Right lobe of liver (tissue), 6 donors: ENCODE measurements at places on chromosomes 6 and 20. TPM values are rescaled to one million over a fixed set of nuclear protein-coding genes. Genes with fewer than 3 reads are reported as not detected.

BHLHE23 gene
- not detected for total RNA-seq

TSHZ2 gene
- total RNA-seq: 27.8 TPM

TMEM63B gene
- 41.0 TPM for total RNA-seq

MAS1 gene
- total RNA-seq: not detected

KIF16B gene
- 12.8 TPM for total RNA-seq

NHSL1 gene
- total RNA-seq: 21.1 TPM

CFAP61 gene
- total RNA-seq: not detected

TXNDC5 gene
- 187 TPM for total RNA-seq

MOXD1 gene
- total RNA-seq: 0.37 TPM

C20orf173 gene
- total RNA-seq: not detected

PAX1 gene
- total RNA-seq: not detected

- no peaks in the 10 kb centered on the region for H3K4me1 ChIP-seq
- no peak for DNase-seq
- no peaks in the 10 kb centered on the region for H3K36me3 ChIP-seq
- no peak overlapping the region for H3K27ac ChIP-seq
Observed at GRCh38 chr6:157650261-157650640, 172.8 kb upstream of the SNX9 start.

- H3K36me3 ChIP-seq: no peaks in the 10 kb centered on the region
- DNase-seq: peak; percentile 73
- peak overlapping the region; percentile 95 for H3K4me3 ChIP-seq
Observed at GRCh38 chr6:3748208-3749066, 3.1 kb downstream of the PXDC1 start.

DNA sequence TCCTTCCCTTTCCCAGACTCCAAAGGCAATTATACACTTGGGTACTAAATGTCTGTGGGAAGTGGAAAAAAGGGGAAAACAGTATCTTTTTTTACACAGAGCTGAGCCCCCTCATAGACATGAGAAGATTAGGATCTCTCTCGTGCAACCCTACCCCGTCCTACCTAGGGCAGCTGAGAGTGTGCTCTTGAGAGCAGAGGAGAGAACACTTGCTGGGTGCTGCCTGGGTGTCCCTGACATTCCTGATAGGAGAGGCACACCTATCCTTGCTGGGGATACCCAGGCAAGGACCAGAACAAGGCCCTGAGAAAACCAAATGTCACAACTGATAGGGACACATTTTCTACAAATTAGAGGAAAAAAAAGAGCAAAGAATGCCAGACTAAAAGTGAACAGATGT is 81.2 kb downstream of the PREP start:
- H3K4me3 ChIP-seq: no peak overlapping the region
- no peaks in the 10 kb centered on the region for H3K27me3 ChIP-seq
- H3K27ac ChIP-seq: no peak overlapping the region
- peaks cover 4% of the 10 kb centered on the region for H3K36me3 ChIP-seq
- no peaks in the 10 kb centered on the region for H3K4me1 ChIP-seq
- no peak for DNase-seq

DNA sequence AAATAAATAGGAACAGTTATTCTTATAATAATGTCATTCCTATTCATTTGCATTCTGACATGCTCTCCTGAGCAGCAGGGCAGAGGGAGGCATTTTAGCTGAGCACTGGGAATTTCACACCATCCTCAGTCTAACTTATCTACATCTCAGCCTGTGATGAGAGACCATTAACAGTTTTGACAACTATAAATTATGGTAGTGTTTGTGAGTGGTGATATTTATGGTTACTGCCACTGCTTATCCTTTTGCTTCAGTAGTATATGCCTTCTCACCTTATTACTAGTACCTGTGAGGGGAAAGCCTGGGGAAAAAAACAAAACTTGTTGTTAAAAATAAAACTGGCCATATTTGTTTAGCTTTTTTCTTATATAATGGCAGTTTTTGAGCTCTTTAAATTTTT is 17.0 kb upstream of the CHD6 start:
- H3K36me3 ChIP-seq: no peaks in the 10 kb centered on the region
- H3K27ac ChIP-seq: no peak overlapping the region
- H3K4me3 ChIP-seq: no peak overlapping the region

DNA sequence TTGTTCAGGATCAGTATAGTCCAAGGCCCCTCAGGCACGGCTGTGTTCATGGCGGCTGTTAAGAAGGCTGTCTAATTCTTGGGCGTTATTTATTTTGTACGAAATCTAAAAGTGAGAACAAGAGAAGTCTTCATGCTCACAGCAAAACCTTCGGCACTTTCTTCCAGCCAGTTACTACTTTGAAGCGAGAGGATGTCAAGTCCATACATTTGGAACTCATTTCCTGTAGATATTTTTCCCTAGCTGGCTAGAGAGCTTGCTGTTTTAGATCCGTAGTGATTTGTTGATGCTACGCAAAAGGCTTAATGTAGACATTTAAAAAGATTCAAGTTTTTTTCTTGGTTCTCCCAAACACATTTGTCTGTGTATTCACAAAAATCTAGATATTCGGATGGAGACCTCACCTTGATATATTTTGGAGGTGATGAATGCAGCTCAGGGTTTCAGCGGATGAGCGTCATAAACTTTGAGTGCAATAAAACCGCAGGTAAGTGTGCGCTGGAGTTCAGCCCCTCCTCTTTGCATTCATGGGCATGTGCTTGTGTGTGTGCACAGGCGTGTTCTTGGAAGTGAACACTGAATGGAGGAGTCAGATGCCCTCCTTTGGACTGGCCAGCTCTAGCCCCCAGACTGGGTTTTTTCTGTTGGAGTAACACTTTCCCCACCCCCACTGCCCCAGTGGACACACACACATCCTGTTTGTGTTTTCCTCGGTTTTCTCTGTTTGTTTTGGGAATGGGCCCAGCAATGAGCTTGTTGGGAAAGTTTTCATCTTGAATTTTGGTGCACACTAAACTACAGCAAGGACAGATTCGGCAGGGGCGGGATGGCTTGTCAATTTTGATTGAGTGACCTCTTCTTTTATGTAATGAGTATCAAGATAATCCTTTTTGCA is 65.4 kb downstream of the IGF2R start:
- H3K36me3 ChIP-seq: no peaks in the 10 kb centered on the region
- no peak overlapping the region for H3K27ac ChIP-seq
- DNase-seq: peak; percentile 52
- no peak overlapping the region for H3K4me3 ChIP-seq
- H3K27me3 ChIP-seq: no peaks in the 10 kb centered on the region
- H3K4me1 ChIP-seq: peaks cover 3% of the 10 kb centered on the region

GRCh38 chr6:23498013-23498412 is 628.0 kb upstream of the NRSN1 start:
- H3K4me3 ChIP-seq: no peak overlapping the region
- no peaks in the 10 kb centered on the region for H3K4me1 ChIP-seq
- no peak for DNase-seq
- H3K36me3 ChIP-seq: no peaks in the 10 kb centered on the region
- no peaks in the 10 kb centered on the region for H3K27me3 ChIP-seq

DNA sequence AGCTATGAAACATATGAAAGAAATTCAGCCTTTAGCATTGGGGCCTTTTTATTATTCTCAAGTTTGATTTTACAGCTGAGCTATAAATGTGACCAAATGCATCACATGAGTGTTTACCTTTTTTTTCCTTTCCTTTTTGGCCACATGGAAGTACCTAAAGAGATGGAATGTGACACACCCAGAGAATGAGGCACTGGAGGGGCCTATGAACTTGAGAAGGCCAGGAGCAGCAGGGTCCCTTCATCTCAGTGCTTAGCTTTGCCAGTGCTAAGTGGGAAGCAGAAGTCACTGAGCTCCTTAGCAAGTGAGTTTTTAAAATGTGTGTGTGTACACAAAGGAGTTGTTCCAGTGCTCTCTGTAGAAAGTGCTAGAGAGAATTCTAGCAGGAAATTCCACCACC is 44.7 kb downstream of the RREB1 start:
- H3K27me3 ChIP-seq: no peaks in the 10 kb centered on the region
- H3K4me3 ChIP-seq: no peak overlapping the region
- peaks cover 4% of the 10 kb centered on the region for H3K4me1 ChIP-seq
- H3K36me3 ChIP-seq: no peaks in the 10 kb centered on the region

GRCh38 chr6:154325142-154325541 is 31.5 kb downstream of the IPCEF1 start:
- H3K27ac ChIP-seq: no peak overlapping the region
- no peak overlapping the region for H3K4me3 ChIP-seq
- H3K4me1 ChIP-seq: no peaks in the 10 kb centered on the region
- no peak for DNase-seq

DNA sequence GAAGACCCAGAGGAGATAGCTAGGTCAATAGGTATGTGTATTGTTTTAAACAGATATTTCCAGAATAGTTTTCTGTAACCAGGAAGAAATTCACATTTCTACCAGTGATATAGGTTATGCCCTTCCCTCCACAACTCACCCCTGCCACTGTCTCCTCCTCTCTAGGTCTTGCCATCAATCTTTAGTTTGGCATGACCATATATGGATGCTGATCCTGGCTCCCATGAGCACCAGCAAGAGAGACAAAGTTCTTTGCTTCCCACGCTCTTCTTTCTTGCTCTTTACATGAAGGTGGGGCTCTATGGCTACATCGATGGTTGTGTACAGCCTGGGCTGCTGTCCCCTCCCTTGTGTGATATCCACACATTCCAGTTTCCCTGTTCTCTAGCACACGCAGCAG is 459.4 kb upstream of the ID4 start:
- H3K36me3 ChIP-seq: no peaks in the 10 kb centered on the region
- no peaks in the 10 kb centered on the region for H3K27me3 ChIP-seq
- no peak overlapping the region for H3K4me3 ChIP-seq

DNA sequence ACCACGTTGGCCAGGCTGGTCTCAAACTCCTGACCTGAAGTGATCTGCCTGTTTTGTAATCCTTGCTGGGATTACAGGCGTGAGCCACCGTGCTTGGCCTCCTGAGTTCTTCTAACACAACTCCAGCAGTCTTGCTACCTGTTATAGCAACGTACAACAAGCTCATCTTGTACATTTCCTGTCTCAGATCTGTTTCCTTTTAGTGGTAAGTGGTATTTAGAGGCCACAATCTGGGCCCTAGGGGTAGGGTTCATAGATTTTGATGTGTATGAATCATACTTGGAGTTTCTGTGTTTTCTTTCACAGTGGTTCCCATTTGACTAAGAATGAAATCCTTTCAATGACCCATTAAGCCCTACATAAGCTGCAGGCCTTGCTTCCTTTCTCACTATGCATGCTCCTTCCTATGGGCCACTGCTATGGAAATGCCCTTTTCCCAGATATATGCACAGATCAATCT is 27.1 kb upstream of the SYNCRIP start:
- DNase-seq: no peak
- H3K27me3 ChIP-seq: no peaks in the 10 kb centered on the region
- no peak overlapping the region for H3K27ac ChIP-seq
- no peaks in the 10 kb centered on the region for H3K36me3 ChIP-seq
- no peak overlapping the region for H3K4me3 ChIP-seq
- H3K4me1 ChIP-seq: no peaks in the 10 kb centered on the region

DNA sequence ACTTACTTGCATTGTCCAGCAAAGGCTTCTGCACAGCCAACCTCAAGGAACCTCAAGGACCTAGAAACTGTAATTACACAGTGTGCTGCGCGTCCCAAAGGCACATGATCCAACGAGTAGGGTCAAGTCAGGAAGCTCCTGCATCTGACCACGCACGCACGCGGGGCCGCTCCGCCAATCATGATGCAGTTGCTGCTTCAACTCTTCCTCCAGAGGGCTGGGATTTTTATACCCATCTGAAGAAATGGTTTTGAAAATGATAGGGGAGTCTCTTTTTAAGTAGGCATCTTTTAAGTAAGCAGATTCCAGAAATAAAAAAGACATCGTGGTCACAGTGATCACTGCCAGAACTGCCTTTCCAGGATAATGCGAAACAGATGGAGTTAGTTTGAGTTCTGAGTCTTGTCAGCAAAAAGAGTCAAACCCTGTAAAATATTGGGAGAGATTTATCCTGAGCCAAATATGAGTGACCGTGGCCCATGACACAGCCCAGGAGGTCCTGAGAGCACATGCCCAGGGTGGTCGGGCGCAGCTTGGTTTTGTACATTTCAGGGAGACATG is 34.0 kb downstream of the KIF25 start:
- DNase-seq: no peak
- no peaks in the 10 kb centered on the region for H3K36me3 ChIP-seq
- peak overlapping the region; percentile 40 for H3K27ac ChIP-seq
- H3K27me3 ChIP-seq: no peaks in the 10 kb centered on the region
- no peaks in the 10 kb centered on the region for H3K4me1 ChIP-seq

- H3K4me1 ChIP-seq: no peaks in the 10 kb centered on the region
- peaks cover under 1% of the 10 kb centered on the region for H3K36me3 ChIP-seq
- no peak overlapping the region for H3K27ac ChIP-seq
- H3K27me3 ChIP-seq: no peaks in the 10 kb centered on the region
- no peak for DNase-seq
Observed at GRCh38 chr6:38112181-38112580, 292.7 kb downstream of the ZFAND3 start.
